ENCODE measurements at places on chromosomes 1 and 21.

GRCh38 chr1:232952514-232953499 lies 2.4 kb downstream of the NTPCR start:
- peaks cover 27% of the 10 kb centered on the region for H3K4me1 ChIP-seq
- H3K27me3 ChIP-seq: no peaks in the 10 kb centered on the region
- peak overlapping the region; percentile 95 for H3K4me3 ChIP-seq

GRCh38 chr21:42836402-42836666 lies 43.0 kb downstream of the WDR4 start:
- peaks cover 21% of the 10 kb centered on the region for H3K4me1 ChIP-seq
- H3K36me3 ChIP-seq: peaks cover 13% of the 10 kb centered on the region
- peaks cover 4% of the 10 kb centered on the region for H3K27me3 ChIP-seq

- no peaks in the 10 kb centered on the region for H3K27me3 ChIP-seq
- no peaks in the 10 kb centered on the region for H3K36me3 ChIP-seq
- no peak overlapping the region for H3K4me3 ChIP-seq
- DNase-seq: no peak
- H3K27ac ChIP-seq: no peak overlapping the region
Observed at GRCh38 chr1:76463278-76463677, 388.7 kb downstream of the ST6GALNAC3 start.

DNA sequence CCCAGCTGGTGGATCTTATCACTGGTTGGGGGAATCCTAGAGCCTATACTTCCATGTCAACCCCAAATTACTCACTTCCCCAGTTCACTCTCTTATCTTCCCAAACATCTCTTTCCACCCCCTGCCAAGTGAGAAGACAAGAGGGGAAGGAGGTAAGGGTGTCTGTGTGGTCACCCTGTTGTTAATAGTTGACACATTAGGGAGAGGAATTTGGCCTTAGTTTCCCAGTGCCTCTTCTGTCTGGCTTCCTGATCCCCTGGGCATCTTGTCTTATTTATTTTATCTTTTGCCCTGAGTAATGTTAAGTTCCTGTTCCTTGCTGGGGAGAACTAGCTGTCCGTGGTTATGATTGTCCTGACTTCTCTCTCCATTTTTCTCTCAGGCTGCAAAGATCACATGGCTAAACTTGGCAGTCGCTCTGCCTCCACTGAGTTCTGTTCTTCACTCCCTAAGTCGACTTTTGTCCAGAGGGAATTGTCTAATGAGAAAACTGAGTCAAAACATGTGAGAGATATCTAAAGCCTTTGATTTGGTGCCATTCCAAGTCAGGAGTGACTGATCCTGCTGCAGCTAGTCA lies 157.1 kb upstream of the SYT6 start:
- peaks cover 5% of the 10 kb centered on the region for H3K27me3 ChIP-seq
- H3K4me3 ChIP-seq: no peak overlapping the region
- no peaks in the 10 kb centered on the region for H3K36me3 ChIP-seq
- DNase-seq: no peak
- H3K4me1 ChIP-seq: no peaks in the 10 kb centered on the region
- no peak overlapping the region for H3K27ac ChIP-seq

DNA sequence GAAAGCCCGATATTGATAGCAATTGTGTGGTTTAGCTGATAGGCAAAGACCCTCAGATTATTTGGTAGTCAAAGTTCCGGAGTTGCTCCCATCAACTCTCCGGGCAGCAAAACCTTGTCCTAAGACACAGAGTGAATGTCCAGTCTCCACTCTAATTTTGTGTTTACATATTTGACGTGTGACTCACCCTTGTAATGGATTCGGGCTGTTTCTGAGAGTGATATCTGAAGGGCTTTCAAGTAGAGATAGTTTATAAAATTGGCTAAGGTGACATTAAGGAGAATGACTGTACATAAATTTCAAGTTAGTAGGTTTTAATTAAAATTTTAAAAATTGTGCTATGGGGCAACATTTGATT lies 154.2 kb downstream of the CNIH3 start:
- H3K4me1 ChIP-seq: no peaks in the 10 kb centered on the region
- H3K36me3 ChIP-seq: no peaks in the 10 kb centered on the region
- DNase-seq: no peak
- H3K27ac ChIP-seq: no peak overlapping the region

DNA sequence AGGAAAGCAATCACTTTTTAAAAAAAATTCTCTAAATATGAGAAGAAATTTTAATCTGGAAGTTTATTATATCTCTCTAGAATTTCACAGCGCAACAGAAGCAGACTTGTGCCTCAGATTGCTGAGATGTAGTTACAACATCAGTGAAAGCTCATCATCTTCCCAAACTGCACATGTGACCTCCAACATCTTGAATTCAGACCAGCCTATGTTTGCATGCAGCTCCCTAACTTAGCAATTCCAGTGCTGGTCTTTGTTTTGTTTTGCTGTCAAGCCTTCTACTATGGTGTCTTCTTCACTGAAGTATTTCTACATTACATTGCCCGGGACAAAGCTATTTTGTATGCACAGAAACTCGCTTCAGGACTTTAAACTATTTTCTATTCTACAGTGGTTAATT lies 684.8 kb upstream of the PTBP2 start:
- DNase-seq: no peak
- no peaks in the 10 kb centered on the region for H3K27me3 ChIP-seq
- H3K36me3 ChIP-seq: no peaks in the 10 kb centered on the region
- no peak overlapping the region for H3K27ac ChIP-seq
- no peak overlapping the region for H3K4me3 ChIP-seq

DNA sequence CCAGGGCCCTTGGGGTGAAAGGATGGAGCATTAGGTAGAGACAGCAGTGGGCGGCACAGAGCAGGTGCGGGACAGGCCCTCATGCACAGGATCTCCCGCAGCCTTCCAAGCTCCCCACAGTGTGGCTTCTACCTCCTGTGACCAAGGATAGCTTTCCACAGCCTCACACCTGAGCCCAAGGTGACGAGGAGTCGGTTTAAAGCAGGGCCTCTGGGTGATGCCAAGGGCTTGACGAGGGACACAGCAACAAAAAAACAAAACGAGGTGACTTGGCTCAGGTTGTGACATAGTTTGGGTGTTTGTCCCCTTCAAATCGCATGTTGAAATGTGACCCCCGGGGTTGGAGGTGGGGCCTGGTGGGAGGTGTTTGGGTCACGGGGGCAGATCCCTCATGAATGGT lies 15.3 kb downstream of the RSPH1 start:
- H3K27ac ChIP-seq: no peak overlapping the region
- no peaks in the 10 kb centered on the region for H3K4me1 ChIP-seq
- DNase-seq: no peak
- H3K4me3 ChIP-seq: no peak overlapping the region
- peaks cover 20% of the 10 kb centered on the region for H3K27me3 ChIP-seq

- no peaks in the 10 kb centered on the region for H3K36me3 ChIP-seq
- H3K27ac ChIP-seq: no peak overlapping the region
- no peaks in the 10 kb centered on the region for H3K27me3 ChIP-seq
- DNase-seq: no peak
- H3K4me3 ChIP-seq: no peak overlapping the region
Observed at GRCh38 chr1:57040811-57041210, 75.0 kb upstream of the C8B start.

GRCh38 chr1:169509354-169509753 lies 23.6 kb upstream of the SLC19A2 start:
- DNase-seq: no peak
- no peaks in the 10 kb centered on the region for H3K36me3 ChIP-seq
- H3K27ac ChIP-seq: no peak overlapping the region
- peaks cover 8% of the 10 kb centered on the region for H3K4me1 ChIP-seq

DNA sequence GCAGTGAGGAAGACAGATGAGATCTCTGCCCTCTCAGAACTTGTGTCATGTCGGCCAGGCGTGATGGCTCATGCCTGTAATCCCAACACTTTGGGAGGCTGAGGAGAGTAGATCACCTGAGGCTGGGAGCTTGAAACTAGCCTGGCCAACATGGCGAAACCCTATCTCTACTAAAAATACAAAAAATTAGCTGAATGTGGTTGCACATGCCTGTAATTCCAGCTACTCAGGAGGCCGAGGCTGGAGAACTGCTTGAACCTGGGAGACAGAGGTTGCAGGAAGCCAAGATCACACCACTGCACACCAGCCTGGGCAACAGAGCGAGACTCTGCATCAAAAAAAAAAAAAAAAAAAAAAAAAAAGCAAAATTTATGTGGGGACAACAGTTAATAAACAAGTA lies 40.9 kb upstream of the RALGPS2 start:
- no peak overlapping the region for H3K4me3 ChIP-seq
- no peaks in the 10 kb centered on the region for H3K36me3 ChIP-seq
- H3K27ac ChIP-seq: no peak overlapping the region
- peaks cover 4% of the 10 kb centered on the region for H3K4me1 ChIP-seq

GRCh38 chr1:6653436-6654290 lies 29.0 kb downstream of the THAP3 start:
- H3K27me3 ChIP-seq: no peaks in the 10 kb centered on the region
- no peaks in the 10 kb centered on the region for H3K4me1 ChIP-seq
- H3K4me3 ChIP-seq: no peak overlapping the region
- H3K36me3 ChIP-seq: peaks cover 3% of the 10 kb centered on the region

DNA sequence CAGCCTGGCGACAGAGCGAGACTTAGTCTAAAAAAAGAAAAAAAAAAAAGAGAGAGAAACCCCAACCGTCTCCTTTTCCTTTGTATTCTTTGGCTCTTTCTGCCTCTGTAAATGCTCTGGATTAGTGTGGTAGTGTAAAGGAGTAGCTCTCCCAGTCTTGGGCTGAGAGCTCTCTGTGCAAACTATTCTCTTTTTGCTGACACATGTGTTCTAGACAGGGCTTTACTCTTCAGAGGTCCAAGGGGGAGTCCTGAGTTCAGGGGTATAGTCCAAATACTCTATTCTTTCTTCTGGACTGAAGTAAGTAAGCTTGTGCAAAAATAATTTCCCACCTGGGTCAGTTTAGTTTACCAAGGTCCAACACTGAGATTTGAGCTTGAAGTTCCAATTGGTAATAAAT lies 183.8 kb upstream of the KCNK2 start:
- no peak for DNase-seq
- no peaks in the 10 kb centered on the region for H3K4me1 ChIP-seq
- no peaks in the 10 kb centered on the region for H3K36me3 ChIP-seq
- H3K27me3 ChIP-seq: peaks cover 2% of the 10 kb centered on the region
- H3K27ac ChIP-seq: no peak overlapping the region

DNA sequence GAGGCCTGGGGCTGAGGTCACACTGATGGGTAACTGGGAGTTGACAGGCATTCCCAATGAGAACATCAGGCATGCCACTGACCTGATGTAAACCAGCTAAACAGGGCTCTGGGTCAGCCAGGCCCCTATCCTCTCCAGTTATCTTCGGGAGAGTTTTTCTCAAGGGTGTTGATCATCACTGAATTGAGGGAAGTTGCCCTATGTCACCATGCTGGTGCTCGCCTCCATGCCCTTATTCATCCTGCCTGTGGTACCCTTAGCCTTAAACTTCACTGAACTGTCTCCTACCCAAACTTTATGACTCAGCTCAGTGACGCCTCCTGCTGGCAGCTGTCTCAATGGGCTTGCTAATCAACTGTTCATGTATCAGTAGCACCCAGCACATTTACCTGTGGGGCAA lies 80.7 kb upstream of the TNR start:
- H3K27me3 ChIP-seq: peaks cover 7% of the 10 kb centered on the region
- no peak overlapping the region for H3K27ac ChIP-seq
- no peak overlapping the region for H3K4me3 ChIP-seq
- DNase-seq: no peak
- no peaks in the 10 kb centered on the region for H3K4me1 ChIP-seq
- no peaks in the 10 kb centered on the region for H3K36me3 ChIP-seq

DNA sequence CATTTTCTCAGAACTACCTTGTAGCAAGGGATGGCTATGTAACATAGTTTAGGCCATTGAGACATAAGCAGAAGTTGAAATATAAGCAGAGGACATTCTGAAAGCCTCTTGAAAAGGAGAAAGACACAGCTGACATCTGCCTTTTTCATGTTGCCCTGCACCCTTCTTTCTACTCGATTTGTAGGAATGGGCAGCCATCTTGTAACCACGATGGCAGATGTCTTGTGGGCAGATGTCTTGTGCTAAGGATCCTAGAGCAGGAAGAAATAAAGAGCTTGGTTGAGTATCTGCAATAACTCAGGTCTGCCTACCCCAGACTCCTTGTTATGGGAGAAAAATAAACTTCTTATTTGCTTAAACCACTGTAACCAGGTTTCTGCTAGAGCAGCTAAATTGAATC lies 351.0 kb downstream of the PDE4B start:
- H3K4me3 ChIP-seq: no peak overlapping the region
- no peaks in the 10 kb centered on the region for H3K36me3 ChIP-seq
- no peak overlapping the region for H3K27ac ChIP-seq
- no peak for DNase-seq

DNA sequence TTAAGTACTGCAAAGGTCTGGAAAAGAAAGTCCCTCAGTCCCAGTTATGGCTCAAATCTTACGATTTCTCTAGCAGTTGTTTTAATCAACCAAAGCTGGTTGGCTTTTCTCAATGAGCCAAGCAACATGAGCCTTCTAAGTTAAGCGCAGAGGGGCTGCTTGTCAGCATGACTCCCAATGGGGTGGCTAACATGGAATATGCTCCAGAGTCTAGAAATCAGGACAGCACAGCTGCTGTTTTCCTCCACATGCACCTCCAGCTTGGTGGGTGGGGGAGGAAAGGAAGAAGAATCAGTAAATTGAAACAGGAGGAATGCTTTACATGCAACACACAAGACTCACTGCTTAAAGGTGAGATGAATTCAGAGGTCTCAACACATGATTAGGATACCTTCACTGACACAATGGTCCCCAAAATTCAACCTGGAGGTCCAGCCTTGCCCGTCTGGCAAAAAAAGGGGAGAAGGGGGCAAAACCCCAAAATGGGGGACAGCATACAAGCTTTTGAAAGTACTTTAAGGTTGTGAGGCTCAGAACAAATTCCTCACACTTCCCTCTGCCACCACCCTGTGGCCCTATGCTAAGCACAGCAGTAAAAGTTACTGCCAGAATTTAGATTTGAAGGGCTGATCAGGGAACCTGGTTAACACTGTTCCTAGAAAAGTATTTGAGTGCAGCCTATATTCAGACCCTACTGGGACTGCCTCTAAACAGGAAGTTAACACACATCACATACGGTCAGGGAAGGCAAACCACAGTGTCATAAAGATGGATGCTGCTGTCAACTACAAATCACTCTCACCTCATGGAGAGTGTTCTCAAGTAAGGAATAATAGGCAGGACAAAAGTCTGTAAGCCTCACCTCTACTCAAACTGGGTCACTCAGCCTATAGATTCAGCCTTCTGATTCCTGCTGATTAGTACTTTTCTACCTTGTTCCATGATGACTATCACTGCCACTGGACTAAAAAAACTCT lies 2.6 kb downstream of the GATAD2B start:
- peak; percentile 25 for DNase-seq
- H3K4me3 ChIP-seq: peak overlapping the region; percentile 88
- peak overlapping the region; percentile 92 for H3K27ac ChIP-seq
- H3K4me1 ChIP-seq: peaks cover 37% of the 10 kb centered on the region
- H3K36me3 ChIP-seq: peaks cover 16% of the 10 kb centered on the region

DNA sequence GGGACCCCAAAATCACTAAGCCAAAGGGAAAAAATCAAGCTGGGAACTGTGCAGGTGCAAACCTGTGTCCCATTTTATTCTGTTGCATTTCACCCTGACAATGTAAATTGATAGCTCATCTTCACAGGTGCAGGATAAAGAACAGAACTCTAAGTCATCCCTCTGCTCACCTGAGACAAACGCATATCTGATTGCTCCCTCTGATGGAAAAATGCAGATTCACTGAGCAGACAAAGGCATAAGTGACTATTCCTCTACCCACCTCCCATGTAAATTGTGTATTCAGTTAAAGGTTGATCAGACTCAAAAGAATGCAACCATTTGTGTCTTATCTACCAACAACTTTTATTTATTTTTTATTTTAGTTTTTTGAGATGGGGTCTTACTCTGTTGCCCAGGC lies 644.2 kb downstream of the PTPRU start:
- no peak overlapping the region for H3K4me3 ChIP-seq
- no peak overlapping the region for H3K27ac ChIP-seq
- no peaks in the 10 kb centered on the region for H3K36me3 ChIP-seq

GRCh38 chr1:1037366-1038327 lies 17.7 kb downstream of the AGRN start:
- no peak overlapping the region for H3K4me3 ChIP-seq
- H3K4me1 ChIP-seq: peaks cover 14% of the 10 kb centered on the region
- H3K36me3 ChIP-seq: no peaks in the 10 kb centered on the region
